ENCODE measurements at places on chromosomes 6 and 20.

DNA sequence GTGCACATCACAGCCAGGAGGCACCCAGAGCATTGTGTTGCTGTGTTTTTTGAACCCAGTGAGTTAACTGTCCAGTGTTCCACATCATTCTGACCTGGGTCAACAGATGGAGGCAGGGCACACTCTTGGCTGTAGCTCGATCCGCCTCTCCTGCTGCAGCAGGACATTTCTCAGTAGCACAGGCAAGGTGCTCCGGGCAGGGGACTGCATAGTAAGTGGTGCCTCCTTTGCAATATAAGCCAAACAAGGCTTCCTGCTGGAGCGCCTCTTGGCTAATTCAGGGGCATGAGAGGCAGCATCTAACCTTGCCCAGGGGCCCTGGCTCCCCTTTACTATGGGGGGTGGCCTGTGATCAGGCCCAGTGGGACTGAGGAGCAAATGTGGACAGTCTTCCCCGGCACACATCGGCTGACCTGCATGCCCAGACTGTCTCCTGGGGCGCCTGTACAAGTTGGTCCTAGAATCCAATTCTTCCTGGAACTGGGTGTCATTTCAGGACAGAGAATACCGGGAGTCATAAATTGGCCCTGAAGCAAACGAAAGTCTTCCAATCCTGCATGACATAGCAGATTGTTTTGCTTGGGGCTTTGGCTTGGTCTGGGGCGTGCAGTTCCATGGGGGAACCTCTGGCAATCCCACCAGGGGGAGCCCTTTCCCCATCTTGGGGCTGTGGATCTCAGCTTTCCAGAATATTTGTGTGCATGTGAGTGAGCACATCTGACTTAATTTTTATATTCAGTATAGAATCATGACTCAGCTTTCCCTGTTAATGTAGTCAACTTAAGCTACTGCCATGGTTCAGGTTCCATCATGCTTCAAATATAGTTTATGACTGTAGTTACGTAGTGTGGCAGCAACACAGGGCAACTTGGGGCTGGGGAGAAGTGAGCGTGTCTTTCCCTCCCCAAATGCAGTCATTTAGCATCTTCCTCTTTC lies 56.0 kb upstream of the DDR1 start:
- no peak for DNase-seq

DNA sequence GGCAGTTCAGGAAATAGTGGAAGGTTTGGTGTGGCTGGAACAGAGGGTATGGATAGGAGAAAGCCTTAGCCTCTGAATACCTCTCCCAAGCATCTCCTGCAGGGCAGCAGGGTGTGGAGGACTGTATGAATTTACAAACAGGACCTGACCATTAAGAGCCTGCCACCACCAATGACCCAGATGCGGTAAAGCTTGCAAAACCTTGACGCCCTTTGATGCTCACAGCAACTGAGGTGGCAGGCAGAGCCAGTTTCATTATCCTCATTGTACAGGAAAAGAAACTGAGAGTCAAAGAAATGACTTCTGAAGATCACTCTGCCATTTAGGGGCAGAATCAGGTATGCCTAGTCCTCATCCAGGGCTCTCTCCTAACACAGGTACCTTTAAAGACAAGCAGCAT lies 2.4 kb downstream of the HM13 start:
- no peak for DNase-seq

DNA sequence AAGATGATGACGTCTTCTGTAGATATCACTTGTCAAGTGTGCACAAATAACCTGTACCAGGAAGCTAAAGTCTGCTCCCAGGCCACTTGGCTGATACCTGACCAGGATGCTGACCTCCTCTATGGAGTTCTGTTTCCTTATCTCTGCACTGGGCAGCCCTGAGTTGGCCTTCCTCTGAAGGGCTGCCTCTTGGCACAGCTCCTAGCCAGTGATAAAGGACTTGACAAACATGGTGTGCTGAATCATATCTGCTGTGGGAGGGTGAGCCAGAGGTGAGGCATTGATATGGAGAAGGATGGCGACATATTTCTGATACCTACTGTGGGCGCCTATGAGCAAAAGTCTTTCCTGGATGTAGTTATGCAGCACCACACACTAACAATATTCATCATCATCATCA lies 32.8 kb upstream of the FOXA2 start:
- no peak for DNase-seq

GRCh38 chr20:32447136-32448027 lies 89.3 kb downstream of the ASXL1 start:
- DNase-seq: no peak

DNA sequence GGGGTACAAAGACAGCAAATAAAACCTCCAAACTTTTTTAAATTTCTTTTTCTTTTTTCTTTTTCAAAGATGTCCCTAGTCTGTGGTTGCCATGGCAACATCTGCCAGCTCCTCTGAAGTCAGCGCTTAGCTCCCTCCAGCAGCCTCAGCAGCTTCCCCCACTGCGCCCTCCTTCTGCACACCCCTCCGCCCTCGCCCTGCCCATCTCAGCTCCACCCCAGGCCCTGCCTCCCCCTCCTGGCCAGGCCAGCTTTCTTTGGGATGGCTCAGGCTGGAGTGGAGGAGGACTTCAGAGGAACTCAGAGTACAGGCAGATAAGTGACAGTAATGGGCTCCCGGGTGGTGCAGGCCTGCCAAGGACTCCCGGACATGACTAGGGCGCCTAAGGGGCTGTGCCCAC lies 104.6 kb downstream of the LRFN2 start:
- no peak for DNase-seq

- DNase-seq: no peak
Measured at GRCh38 chr20:22825546-22825945, 209.6 kb upstream of the SSTR4 start.

DNA sequence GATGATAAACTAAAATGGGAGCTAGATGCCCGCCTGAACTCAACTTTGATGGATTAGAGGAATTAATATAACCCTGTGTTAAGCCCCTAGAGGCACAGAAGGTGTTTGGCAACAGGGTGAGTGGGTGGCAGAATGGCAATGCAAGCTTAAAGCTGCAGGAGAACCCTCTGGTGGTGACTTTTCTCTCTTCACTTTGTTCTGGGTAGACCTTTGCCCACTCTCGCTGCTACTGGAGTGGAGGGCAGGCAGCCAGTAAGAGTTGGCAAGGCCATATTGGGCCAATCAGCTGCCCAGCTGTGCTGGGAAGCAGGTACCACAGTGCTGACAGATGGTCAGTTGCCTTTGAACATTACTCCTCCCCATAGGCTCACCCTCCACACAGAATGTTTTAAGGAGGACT lies 468.2 kb downstream of the MMUT start:
- no peak for DNase-seq

DNA sequence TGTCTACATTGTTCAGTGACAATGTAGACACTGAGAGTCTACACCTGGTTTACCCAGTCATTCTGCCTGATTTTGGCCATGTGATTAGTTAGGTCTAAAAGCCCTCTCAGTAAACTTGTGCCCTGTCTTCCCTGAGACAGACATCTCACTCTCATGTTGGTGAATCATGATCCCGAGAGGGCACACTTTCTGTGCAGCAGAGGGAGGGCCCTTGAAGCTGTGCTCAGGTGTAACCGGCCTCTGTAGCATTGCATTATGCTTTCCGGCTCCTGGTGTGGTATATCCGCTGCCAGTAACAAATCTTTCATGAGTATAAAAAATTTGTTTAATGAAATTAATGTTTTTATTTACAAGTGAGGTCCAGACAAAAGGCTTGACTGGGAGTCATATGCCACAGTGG lies 85.0 kb downstream of the RALGAPA2 start:
- DNase-seq: no peak

- DNase-seq: no peak
Measured at GRCh38 chr6:38955861-38956260, 92.7 kb upstream of the GLP1R start.

GRCh38 chr20:23205611-23206041 lies 119.5 kb upstream of the CD93 start:
- peak; percentile 68 for DNase-seq

GRCh38 chr6:30964075-30964474 lies 19.4 kb upstream of the MUC21 start:
- no peak for DNase-seq

DNA sequence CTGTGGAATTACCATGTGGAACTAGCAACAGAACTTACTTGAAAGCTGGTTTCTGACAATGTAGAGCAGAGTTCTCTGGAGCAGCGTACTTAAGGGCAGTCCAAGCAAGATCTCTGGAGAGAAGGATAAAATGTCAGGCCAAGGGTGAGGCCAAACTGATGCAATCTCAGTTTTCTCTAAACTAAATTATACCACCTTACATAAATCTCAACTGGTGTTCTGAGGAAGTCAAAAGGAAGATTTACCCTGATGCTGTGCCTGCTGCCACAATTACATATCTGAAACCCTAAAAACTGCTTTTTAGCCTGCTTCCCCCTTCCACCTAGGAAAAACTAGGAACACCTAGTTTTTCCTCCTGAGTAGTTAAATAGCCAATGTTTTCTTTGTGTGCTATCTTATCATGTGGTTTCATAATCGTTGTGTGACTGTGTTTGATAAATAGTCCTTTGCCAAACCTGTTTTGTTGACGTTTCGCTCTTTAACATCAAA lies 28.1 kb downstream of the NCOA7 start:
- no peak for DNase-seq

GRCh38 chr20:23435626-23436539 lies 3.6 kb upstream of the CSTL1 start:
- no peak for DNase-seq

DNA sequence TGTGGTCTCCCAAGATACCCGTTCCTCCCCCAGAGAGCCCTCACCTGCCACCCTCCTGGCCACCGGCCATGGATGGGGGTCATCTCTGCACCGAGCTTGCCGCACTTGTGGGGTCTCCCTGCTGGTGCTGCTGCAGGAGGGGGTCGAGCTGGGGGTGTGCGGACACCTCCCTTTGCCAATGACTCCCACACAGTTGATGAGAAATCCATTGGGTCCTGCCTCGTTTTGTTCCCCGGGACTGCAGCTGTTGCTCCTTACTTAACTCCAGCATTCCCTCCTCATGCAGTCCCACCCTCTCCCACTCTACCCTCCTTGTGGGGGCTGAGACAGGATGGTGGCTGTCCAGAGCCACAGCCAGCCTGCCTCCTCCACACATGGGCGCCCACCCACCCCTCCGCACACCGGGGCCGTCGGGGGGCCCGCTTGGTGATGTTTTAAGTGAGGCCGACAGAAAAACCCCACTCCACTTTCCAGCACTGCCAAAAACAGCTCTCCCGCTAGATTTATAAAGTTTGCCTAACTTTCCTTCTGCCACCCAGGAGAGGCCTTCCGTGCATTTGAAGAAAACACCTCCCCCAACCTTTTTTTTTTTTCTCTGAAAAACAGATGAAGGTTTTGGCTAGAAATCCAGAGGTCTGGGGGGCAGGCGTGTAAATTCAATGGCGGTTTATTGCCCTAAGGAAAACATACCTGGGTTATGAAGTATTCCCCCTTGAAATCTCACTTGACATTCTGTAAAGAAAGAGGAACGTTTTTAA lies 53.5 kb upstream of the APCDD1L start:
- DNase-seq: no peak

GRCh38 chr6:9583753-9584352 lies 831.0 kb downstream of the TFAP2A start:
- no peak for DNase-seq

GRCh38 chr20:45070932-45071632 lies 29.8 kb downstream of the KCNS1 start:
- DNase-seq: no peak

DNA sequence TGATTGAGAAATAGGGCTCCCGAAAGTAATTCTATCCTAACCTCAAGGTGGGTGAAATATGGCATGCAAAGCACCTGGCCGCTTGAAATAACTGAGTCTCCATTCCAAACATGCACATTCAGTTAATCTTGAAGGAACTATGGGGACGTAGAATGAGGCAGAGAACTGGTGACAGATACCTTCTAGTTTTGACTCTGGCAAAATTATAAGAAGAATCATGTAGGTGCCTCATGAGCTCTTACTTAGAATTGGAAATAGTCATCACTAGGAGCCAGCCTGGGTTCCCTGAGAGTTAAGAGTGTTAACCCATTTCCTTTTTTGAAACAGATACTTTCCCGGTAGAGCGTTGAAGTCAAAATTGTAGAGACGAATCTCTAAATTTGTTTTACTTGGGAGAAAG lies 49.3 kb downstream of the RPF2 start:
- no peak for DNase-seq

GRCh38 chr20:16061351-16061750 lies 511.9 kb downstream of the KIF16B start:
- no peak for DNase-seq

- DNase-seq: no peak
Measured at GRCh38 chr20:58709013-58709702, 16.6 kb downstream of the NPEPL1 start.

- no peak for DNase-seq
Measured at GRCh38 chr6:122388945-122389344, 10.5 kb upstream of the HSF2 start.

DNA sequence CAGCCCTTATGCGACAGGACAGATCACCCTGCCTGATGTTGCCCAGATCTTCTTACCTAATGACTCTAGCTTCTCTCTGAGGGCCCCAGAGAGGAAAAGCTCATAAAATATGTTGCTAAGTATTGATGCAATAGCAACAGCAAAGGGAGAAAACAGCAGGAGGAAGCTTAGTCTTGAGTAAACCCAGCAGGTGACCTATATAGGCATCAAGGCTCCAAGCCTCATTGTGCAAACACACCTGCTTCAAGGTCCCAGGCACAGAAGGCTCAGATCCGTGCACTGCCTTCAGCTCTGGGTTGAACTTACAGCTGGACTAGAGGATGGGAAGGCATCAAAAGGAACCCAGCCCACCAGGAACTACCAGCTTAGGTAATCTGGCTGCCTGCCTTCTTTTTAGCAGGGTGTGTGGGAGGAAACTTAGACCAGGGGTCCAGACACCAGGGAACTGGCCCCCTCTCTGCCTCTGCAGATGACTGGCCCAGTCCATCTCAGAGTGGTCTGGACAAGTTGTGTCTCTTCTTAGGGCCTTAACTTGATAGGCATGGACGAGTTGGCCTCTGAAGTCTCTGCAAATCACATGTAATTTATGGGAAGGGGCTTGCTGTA lies 34.4 kb downstream of the TGM3 start:
- no peak for DNase-seq

GRCh38 chr6:33787346-33787953 lies 1.5 kb downstream of the LEMD2 start:
- no peak for DNase-seq
